ENCODE measurements at places on chromosomes 1 and 21. TPM values are rescaled to one million over a fixed set of nuclear protein-coding genes. Genes with fewer than 3 reads are reported as not detected.

INKA2 gene
- total RNA-seq: 1.2 TPM

IRF6 gene
- total RNA-seq: 0.59 TPM

ZC3H11A gene
- total RNA-seq: 102 TPM

PIK3R3 gene
- total RNA-seq: 7.4 TPM

F11R gene
- total RNA-seq: 23.2 TPM

BACE2 gene
- 61.8 TPM for total RNA-seq

OR2L2 gene
- not detected for total RNA-seq

AMPD1 gene
- not detected for total RNA-seq

SOX13 gene
- total RNA-seq: 1.5 TPM

MARCKSL1 gene
- total RNA-seq: 46.6 TPM

LRRC39 gene
- total RNA-seq: 0.37 TPM

RHEX gene
- total RNA-seq: not detected

SERTAD4 gene
- 0.78 TPM for total RNA-seq

VAV3 gene
- total RNA-seq: not detected

AMY2A gene
- not detected for total RNA-seq

CYP4X1 gene
- total RNA-seq: not detected

NR1I3 gene
- total RNA-seq: not detected

ELAPOR1 gene
- total RNA-seq: 0.89 TPM

MAP3K7CL gene
- 3.9 TPM for total RNA-seq

LY9 gene
- total RNA-seq: not detected

TNFSF4 gene
- total RNA-seq: 19.4 TPM

ATAD3A gene
- 24.1 TPM for total RNA-seq

ELK4 gene
- 10.7 TPM for total RNA-seq

RNF186 gene
- not detected for total RNA-seq

LYPD8 gene
- not detected for total RNA-seq

ADAMTS1 gene
- 42.4 TPM for total RNA-seq

CD1C gene
- not detected for total RNA-seq

BLACAT1 gene
- not detected for total RNA-seq

AGMAT gene
- total RNA-seq: 1.5 TPM

MYBPH gene
- total RNA-seq: 0.30 TPM

SHCBP1L gene
- total RNA-seq: not detected

CFAP74 gene
- total RNA-seq: not detected

TARS2 gene
- 16.7 TPM for total RNA-seq

COL8A2 gene
- 19.6 TPM for total RNA-seq

C21orf58 gene
- 4.8 TPM for total RNA-seq

TMEM82 gene
- total RNA-seq: not detected

CD5L gene
- total RNA-seq: not detected

MPZ gene
- total RNA-seq: 0.88 TPM

MIER1 gene
- 32.7 TPM for total RNA-seq

BATF3 gene
- total RNA-seq: 0.42 TPM

FAM3B gene
- total RNA-seq: not detected

PMVK gene
- total RNA-seq: 4.4 TPM

TENT5C gene
- total RNA-seq: 3.6 TPM

L1TD1 gene
- total RNA-seq: not detected

JUN gene
- 131 TPM for total RNA-seq

COL11A1 gene
- total RNA-seq: 346 TPM

TNNI3K gene
- total RNA-seq: not detected

RGS4 gene
- total RNA-seq: 822 TPM

NTRK1 gene
- not detected for total RNA-seq

PRAMEF33 gene
- total RNA-seq: not detected

OR2T29 gene
- total RNA-seq: not detected

CYP2J2 gene
- total RNA-seq: 0.32 TPM

SPRR2G gene
- total RNA-seq: not detected

TRIM67 gene
- total RNA-seq: not detected

CRYAA gene
- total RNA-seq: not detected
